ENCODE measurements at places on chromosomes 6 and 20.

DNA sequence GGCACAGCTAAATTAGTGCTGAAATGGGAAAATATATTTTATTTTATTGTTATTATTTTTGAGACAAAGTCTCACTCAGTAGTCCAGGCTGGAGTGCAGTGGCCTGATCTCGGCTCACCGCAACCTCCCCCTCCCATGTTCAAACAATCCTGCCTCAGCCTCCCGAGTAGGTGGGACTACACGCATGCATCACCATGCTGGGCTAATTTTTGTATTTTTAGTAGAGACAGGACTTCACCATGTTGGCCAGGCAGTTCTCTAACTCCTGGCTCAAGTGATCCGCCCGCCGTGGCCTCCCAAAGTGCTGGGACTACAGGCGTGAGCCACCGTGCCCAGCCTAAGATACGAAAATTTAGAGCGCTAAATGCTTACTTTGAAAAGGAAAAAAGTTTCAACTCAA is 4.8 kb downstream of the RAB23 start:
- DNase-seq = no peak

GRCh38 chr6:5302220-5302946 is 41.1 kb downstream of the FARS2 start:
- peak; percentile 64 for DNase-seq

GRCh38 chr6:132960720-132961119 is 146.4 kb downstream of the RPS12 start:
- DNase-seq = no peak

GRCh38 chr6:147758303-147758702 is 249.8 kb downstream of the SAMD5 start:
- no peak for DNase-seq

GRCh38 chr6:150058986-150059385 is 9.9 kb downstream of the ULBP3 start:
- DNase-seq = no peak

- DNase-seq = peak; percentile 33
Measured at GRCh38 chr6:145245119-145245518, 490.2 kb downstream of the EPM2A start.

DNA sequence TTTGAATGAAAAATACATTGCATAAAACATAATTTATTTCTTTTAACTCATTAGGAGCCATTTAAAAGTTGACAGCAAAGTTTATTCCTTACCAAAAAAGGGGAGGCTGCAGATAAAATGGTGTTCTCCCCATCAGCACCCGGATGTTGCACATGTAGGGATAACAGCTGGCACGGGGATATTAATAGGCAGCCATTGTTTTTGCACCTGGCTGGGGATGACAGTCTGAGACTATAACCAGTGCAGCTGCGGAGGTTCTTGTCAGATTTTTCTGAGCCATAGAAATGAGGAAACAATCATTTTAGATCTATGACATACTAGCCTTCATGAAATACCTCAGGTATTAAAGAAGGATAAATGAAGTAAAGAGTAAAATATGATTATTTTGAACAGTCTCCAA is 20.1 kb upstream of the HECA start:
- peak; percentile 73 for DNase-seq

DNA sequence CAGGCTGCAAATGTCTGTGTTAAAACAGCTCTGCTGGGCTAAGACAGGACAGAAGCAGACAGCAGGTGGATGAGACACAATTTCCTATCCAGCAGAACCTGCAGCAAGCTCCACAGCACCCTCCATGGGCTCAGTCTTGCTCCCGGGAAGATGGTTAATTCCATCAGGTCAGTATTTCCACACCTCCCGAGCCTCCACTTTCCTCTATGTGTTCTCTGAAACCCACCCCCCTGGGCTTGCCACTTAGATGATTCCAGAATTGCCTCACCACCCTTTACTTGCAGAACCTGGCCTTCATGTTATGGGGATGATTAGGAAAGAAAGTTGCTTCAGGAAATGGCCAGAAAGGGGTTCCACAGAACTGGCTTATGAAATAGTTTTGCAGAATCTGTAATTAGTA is 43.8 kb downstream of the ERMARD start:
- no peak for DNase-seq

DNA sequence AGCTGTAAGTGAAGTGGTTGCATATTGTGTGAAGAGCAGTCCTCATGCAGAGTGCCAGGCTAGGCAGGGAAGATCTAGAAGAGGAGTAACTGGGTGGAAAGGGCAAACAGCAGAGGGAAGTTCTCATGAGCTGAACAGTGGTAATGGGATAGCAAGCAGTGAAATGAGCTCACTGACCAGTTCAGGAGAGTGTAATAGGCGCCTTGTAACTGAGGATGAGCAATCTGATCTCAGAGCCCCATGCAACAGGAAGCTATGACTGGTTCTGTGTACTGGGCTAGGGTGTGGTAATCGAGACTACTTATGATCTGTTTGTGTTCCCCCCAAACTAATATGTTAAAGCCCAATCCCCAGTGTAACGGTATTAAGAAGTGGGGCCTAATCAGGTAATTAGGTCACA is 98.6 kb downstream of the RFX6 start:
- no peak for DNase-seq

DNA sequence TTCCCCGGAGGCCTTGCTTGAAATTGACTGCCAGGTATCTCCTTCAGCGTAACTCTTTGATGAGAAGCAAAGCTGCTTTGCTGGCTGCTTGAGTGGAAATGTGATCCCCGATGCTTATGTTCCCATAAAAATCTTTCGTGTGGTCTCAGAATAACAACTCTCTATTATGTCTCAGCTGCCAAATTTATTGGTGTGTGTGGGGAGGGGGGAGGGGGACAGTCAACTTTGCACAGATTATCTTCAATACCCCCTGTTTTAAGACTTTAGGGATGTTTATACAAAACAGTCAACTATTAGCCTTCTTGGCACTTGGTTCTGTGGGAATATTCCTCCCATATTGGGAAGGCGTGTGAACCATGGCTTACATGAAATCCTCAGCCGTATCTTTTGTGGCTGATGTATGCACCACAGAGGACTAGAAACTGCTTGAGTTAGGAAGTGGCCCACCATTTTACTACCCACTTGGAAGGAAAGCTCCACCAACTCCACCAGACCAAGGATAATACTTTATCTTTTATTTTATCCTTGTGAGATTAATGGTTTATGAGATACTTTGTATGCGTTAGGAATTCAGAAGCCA is 101.5 kb upstream of the SLC24A3 start:
- no peak for DNase-seq

DNA sequence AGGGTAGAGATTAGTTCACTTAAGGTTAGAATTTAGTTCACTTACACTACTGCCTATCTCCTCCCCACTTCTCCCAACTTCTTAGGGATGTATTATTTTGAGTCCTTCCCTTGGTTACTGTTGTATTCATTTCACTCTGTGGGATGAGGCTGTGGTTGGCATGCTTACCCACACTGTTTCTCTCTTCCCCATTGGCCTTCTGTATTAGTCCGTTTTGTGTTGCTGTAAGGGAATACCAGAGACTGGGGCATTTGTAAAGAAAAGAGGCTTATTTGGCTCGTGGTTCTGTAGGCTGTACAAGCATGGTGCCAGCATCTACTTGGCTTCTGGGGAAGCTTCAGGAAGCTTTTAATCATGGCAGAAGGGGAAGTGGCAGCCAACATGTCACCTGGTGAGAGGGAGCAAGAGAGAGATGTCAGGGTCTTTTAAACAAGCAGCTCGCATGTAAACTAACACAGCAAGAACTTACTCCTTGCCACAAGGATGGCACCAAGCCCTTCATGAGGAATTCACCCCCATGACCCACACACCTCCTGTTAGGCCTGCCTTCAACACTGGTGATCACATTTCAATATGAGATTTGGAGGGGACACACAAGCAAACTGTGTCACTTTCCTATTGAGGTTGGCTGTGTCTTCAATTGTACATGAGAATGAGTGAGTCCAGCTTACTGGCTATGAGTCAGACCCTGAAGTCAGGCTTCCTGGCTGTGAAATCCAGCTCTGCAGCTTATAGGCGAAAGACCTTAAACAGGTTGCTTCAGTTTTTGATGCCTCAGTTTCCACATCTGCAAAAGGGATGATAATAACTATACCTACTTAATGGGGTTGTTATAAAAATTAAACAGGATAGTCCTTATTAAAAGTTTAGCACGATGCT is 53.3 kb downstream of the SYNDIG1 start:
- no peak for DNase-seq

DNA sequence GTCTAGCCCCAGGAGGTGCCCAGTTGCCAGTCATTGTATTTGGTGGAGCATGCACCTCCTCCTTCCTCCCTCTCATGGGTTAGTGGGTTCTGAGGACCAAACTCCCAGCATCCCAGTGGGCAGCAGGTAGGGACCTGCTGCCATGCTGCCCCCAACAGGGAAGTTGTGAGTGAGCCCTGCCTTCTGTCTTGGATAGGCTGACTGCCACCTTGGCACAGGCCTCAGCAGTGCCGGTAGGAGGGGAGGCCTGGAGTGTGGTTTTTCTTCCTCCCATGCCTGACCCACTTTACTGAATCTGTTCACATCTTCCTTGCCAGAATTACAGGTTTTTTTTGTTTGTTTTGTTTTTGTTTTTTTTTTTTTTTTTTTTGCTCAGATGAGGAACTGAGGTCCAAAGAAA is 24.5 kb downstream of the PLCG1 start:
- DNase-seq = no peak

DNA sequence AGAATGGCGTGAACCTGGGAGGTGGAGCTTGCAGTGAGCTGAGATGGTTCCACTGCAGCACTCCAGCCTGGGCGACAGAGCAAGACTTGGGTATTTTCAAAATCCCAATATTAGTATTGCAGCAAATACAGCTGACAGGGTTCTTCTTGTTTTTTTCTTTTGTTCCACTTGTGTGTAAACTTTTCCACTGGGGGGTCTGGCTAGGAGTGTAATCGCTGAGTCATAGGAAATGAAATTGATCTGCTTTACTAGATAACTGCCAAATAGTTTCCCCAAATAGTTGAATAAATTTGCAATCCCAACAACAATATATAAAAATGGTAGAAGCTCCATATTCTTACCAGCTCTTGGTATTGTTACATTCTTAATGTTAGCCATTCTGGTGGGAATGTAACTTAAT is 526.0 kb upstream of the SOX4 start:
- DNase-seq = no peak

Measured in SK-N-DZ (cell line).